ENCODE measurements at places on chromosomes 13 and 19.

GRCh38 chr13:31545616-31546015, 193.7 kb upstream of the RXFP2 start:
- DNase-seq = no peak

- DNase-seq = no peak
Measured at GRCh38 chr13:106859533-106859904, 291.6 kb upstream of the ARGLU1 start.

DNA sequence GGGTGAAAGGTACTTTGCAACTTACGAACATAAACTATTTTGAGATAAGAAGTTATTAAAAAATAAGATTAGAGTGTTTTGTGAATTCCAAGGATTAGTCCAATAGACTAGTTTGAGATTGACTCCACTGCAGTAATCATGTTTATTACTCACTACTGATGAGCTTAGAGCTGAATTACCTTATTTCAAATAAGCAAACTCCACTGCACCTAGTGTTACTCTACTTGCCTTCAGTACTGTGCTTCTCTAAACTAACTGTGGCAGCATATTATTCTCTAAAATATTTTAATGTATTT, 111.7 kb downstream of the MIPEP start:
- DNase-seq = no peak

DNA sequence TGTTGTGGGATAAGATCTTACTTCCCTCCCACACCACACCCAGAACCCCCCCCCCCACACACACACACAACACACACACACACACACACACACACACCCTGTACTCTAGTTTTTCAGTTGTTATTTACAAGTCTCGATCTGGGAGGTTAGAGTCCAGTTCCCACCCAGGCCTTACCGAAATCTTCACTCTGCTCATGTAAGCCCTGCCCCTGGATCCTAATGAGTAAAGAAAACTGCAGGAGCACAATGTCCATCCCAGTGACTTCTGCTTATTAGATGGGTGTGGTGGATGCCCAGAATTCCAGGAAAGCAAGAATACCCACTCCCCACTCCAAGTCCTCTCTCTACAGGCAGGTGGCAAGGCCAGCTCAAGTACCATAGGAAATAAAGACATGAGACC, 23.0 kb downstream of the STARD13 start:
- no peak for DNase-seq

DNA sequence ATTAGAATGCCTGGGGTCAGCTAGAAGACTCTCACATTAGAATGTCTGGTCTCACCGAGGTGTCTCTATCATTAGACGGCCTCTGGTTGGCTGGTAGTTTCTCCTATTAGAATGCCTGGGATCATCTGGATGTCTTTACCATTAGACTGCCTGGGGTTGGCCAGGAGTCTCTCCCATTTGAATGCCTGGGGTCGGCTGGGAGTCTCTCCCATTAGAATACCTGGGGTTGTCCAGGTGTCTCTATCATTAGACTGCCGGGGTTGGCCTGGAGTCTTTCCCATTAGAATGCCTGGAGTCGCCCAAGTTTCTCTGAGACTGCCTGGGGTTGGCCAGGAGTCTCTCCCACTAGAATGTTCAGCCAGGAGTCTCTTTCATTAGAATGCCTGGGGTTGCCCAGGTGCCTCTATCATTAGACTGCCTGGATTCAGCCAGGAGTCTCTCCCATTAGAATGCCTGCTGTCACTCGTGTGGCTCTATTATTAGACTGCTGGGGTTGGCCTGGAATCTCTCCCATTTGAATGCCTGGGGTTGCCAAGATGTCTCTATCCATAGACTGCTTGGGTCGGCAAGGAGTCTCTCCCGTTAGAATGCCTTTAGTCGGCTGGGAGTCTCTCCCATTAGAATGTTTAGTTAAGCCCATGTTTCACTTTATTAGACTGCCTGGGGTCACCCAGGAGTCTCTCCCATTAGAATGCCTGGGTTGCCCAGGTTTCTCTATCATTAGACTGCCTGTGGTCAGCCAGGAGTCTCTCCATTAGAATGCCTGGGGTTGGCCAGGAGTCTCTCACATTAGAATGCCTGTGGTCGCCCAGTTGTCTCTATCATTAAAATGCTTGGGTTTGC, 1467.8 kb downstream of the UQCRFS1 start:
- no peak for DNase-seq

- no peak for DNase-seq
Measured at GRCh38 chr13:23750383-23751121, 138.6 kb downstream of the MIPEP start.

DNA sequence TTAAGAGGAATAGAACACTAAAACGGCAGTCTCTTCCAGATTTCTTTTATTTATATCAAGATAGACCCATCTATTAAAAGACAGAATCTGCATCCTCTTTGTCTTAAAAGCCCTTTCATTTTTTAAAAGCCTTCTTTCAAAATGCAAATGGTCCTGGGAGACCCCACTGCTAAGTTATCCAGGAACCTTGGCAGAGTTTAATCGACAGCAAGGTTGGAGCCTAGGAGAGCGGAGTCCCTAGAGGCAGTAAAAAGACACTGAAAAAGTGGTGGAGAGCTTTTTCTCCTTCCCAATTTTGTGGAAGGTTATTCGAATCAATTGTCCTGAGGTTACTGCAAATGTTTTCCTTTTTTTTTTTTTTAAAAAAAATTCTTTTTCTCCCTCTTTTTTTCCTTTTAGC, 294.7 kb downstream of the NALCN start:
- DNase-seq = no peak

- no peak for DNase-seq
Measured at GRCh38 chr13:41457589-41458186, 338 bp downstream of the RGCC start.

DNA sequence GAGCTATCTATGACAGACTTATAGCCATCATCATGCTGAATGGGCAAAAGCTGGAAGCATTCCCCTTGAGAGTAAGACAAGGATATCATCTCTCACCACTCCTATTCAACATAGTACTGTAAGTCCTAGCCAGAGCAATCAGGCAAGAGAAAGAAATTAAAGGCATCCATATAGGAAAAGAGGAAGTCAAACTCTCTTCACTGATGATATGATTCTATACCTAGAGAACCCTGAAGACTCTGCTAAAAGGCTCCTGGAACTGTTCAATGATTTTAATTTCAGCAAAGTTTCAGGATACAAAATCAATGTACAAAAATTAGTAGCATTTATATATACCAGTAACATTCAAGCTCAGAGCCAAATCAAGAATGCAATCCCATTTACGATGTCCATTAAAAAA, 21.7 kb upstream of the C1QTNF9B start:
- DNase-seq = no peak

- DNase-seq = no peak
Measured at GRCh38 chr19:13089139-13089856, 13.4 kb downstream of the LYL1 start.

DNA sequence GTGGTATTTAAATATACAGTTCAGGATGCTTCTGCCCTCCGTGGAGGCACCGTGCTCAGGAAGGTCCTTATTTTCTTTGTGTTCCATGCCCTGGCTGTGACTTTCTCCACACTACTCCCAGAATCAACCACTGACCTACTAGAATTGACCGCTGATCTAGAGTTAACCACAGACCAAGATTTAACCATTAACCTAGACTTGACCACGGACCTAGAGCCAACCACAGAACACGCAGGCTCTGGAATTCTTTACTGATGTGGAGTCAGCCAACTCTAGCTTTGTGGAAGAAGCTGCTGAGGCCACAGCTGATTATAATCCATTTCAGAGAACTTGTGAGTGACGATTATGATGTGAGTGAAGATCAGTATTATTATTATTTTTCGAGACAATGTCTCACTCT, 18.0 kb downstream of the GTF2F2 start:
- no peak for DNase-seq

- DNase-seq = no peak
Measured at GRCh38 chr13:94706101-94706842, 6.1 kb downstream of the SOX21 start.

GRCh38 chr13:21033212-21033840, 28.1 kb downstream of the LATS2 start:
- no peak for DNase-seq

- DNase-seq = no peak
Measured at GRCh38 chr19:14401468-14402195, 17.5 kb downstream of the DDX39A start.

DNA sequence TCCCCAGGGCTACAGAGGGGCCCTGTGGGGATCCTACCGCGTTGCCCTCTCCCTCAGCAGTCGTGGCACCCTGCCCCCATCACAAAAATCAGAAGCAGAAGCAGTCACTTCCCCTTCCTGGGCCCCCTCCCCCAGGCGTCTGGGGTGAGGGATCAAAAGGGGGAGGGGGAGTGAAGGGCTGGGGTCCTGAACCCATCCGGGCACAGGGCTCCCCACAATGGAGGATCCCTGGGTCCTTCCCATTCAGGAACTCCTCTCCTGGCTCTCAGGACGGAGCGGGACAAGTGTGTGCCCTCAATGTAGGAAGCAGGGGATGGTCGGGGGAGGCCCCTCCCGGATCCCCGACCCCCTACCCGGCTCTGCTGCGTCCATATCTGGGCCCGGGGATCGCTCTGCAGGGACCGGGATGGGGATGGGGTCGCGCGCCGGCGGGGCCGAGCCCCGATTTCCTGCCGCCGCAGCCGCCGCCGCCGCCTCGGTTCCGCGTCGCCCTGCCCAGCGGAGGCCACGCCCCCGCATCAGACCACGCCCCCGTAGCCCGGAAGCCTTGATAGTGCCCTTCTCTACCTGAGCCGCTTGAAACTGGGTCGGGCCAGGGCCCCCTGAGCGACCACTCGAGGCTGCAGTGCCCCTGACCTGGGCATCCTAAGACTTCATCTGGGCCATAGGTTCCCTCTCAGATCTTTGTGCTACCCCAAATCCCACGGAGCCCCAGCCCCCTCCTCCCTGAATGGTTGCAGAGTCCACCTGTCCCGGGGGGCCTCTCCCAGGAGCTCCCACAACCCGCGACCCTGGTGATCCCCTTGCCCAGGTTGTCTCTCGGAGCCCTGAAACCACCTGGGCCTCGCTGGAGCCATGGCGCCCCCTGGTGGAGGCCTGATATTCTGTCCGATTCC, at the start of gene GMIP:
GMIP (minus strand) TSS at position 500 of the 896 bp plus-strand sequence; CDS start at position 372, 128 bp downstream.
- DNase-seq = peak; percentile 30

Measured in NCI-H1048 (cell line).